ENCODE measurements at places on chromosomes 2 and 18.

DNA sequence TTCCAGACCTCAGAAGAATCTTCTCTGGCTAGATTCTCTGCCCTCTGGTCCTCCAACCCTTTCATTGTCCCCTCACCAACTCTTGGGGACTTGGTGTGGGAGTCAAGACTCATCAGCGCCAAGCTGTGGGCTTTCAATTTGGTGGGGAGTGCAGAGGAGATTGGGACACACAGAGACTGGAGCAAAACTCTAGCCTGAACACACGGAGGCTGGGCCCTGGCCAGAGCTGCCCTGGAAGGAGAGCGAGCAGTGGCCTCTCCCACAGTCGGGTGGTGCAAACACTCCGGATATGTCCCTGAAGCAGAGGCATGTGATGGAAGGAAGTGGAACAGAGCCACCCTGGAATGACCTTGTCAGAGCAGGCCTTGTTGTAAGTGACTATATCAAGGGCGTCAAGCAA lies 8.7 kb upstream of the SOX11 start:
- no peak for DNase-seq

- DNase-seq = no peak
Measured at GRCh38 chr2:29698216-29698615, 223.2 kb downstream of the ALK start.

GRCh38 chr2:201008296-201008829 lies 44.9 kb upstream of the ORC2 start:
- DNase-seq = no peak

- no peak for DNase-seq
Measured at GRCh38 chr2:234355808-234356365, 141.0 kb downstream of the ARL4C start.

DNA sequence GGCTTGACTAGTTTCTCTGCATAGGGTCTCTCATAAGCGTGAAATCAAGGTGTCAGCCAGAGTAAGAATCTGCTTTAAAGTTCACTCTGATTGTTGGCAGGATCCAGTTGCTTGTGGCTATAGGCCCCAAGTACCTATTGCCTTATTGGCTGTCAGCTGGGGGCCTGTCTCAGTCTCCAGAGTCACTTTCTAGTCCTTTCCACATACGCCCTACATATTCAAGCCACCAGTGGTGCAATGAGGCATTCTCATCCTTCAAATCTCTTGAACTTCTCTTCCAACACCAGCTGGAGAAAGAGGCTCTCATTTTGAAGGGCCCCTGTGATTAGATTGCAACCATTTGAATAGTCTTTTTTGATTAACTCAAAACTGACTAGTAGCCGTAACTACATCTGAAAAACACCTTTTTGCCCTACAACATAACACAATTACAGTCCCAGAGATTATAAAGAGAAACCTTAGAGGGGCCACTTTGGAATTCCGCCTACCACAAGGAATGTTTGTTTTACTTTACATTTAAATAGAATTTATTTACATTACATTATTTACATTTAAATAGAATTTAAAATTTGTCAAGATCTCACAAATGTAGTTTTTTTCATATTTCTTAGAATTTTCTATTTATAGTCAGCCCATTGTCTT lies 520.1 kb downstream of the DSC3 start:
- no peak for DNase-seq

- no peak for DNase-seq
Measured at GRCh38 chr18:37964885-37965571, 399.4 kb upstream of the CELF4 start.

DNA sequence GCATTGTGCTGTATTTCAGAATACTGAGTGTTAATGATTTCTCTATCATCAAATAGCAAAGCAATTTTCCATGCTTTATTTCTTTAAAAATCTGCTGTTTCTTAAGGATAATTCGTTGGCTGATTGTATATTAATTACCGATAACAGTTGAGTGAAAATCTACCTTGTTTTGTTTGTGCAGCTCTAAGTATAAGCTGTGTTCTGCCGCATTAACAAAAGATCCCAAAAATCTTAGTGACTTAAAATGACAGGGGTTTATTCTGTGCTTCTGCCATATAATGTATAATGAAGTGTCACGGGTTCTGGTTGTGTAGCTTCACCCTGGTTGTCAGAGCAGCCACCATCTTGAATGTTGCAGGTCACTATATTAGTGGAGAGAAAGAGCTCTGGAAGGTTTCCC lies 196.1 kb downstream of the ACTR3 start:
- DNase-seq = no peak
